ENCODE measurements at places on chromosomes 16 and 17.
A peak's percentile ranks its signal among the peaks of the same experiment; 100 is the strongest.

DNA sequence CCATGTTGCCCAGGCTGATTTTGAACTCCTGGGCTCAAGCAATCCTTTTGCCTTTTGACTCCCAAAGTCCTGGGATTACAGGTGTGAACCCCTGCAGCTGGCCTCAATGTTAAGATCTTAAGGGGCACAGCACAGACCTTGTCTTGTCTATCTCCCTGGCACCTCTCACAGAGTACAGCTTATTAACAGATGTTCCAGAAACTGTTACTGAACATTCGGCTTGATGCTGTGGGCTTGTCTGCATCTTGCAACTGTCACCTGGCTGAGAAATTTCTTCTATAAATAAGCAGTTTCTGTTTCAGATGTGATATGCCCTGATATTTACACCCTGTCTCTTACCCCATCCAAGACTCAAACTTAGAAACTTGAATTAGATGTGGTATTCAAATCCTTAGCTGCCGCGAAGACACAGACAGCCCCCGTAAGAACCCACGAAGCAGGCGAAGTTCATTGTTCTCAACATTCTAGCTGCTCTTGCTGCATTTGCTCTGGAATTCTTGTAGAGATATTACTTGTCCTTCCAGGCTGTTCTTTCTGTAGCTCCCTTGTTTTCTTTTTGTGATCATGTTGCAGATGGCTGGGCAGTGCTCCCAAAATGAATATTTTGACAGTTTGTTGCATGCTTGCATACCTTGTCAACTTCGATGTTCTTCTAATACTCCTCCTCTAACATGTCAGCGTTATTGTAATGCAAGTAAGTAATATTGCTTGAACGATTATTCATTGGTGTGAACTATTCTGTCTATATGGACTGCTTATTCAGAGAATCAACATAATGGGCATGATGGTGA lies at the start of gene TNFRSF17:
TSS of gene TNFRSF17 (plus strand) at position 450 of the 791 bp plus-strand sequence. CDS start at position 565, 115 bp downstream.
- no peak for DNase-seq

GRCh38 chr17:50139950-50140885 lies 10.3 kb upstream of the SAMD14 start:
- DNase-seq: peak; percentile 76

DNA sequence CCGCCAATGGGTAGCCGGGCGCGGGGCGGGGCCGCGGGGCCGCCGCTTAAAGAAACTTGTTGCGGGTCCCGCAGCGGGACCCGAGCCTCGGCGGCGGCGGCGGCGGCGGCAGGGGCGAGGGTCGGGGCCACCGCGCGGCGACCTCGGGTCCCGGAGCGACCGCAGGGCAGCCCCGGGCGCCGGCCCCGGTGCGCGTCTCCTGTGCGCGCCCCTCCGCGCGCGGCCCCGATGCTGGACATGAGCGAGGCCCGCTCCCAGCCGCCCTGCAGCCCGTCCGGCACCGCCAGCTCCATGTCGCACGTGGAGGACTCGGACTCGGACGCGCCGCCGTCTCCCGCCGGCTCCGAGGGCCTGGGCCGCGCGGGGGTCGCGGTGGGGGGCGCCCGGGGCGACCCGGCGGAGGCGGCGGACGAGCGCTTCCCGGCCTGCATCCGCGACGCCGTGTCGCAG lies at the start of gene SOX8:
TSS of gene SOX8 (plus strand) at position 76 of the 450 bp plus-strand sequence. CDS start at position 229, 153 bp downstream.
- no peak for DNase-seq

- DNase-seq: peak; percentile 1
Observed at GRCh38 chr16:68902003-68902968, 59.0 kb downstream of the TANGO6 start.

DNA sequence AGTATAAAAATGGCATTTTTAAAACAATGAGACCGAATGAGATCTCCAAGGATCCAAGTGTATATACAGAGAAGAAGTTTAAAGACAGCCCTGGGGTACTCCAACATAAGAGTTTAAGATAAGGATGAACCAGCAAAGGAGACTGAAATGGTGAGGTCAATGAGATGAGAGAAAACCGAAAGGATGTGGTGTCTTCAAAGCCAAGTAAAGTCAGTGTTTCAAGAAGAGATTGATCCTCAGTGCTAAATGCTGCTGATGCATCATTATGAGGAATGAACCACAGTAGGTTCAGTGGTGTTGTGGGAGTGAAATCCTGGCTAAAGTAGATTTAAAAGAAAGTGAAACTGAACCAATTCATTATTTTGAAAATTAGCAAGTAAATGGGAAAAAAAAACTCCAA lies 38.1 kb upstream of the NLK start:
- DNase-seq: no peak

DNA sequence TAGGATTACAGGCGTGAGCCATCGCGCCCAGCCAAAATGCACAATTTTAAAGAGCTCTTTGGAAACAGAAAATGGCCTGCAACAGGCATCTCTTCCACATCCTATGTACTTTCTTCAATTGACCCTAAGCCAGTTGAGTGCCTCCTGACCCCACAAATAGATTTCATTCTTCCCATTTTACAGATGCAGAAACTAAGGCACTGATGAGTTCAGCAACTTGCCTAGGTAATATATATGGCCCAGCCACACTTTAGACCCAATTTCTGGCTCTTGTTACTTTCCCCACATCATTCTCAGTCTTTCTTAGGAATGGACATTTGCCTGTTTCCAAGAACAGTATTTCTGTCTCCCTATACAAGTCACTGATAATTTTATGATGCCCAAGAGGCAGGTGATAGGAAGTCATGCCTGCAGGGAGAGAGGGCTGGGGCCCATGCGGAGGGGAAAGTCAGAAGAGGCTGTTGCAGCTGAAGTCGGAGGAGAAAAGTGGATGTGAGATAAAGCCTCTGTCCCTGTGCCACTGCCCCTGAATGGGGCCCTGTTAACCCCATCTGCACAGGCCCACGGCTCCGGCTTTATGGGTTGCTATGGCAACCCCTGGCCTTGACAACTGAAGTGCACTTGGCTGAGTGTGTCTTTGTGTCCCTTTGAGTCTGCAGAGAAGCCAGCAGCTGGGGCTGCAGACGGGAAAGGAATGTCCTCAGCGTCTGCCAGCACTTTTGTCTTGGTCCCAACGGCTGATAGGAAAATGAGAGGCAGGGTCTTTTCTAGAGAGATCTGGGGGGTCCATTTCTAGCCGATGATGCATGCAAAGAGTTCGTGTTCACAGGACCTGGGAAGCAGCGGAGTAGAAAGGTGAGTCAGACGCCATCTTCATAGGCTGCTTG lies 45.9 kb downstream of the ABAT start:
- DNase-seq: no peak

DNA sequence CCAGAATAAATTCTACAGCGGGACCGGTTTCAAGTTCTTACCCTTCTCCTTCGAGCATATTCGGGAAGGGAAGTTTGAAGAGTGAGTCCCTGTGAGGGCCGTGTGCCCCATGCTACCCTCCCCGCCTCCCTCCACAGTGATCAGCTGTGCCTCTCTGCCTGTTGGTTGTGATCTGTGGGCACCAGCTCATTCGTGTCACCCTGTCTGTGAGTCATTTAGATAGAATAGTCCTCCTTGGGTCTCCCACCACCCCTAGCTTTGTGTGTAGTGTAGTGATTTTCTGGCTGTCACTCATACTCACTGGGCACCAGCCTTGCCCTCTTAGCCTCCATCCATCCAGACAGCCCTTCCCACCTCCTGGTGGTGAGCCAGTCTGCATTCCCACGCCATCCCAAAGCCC lies 15.0 kb upstream of the NAGLU start:
- no peak for DNase-seq

GRCh38 chr17:51617986-51618385 lies 357.6 kb downstream of the UTP18 start:
- DNase-seq: no peak

DNA sequence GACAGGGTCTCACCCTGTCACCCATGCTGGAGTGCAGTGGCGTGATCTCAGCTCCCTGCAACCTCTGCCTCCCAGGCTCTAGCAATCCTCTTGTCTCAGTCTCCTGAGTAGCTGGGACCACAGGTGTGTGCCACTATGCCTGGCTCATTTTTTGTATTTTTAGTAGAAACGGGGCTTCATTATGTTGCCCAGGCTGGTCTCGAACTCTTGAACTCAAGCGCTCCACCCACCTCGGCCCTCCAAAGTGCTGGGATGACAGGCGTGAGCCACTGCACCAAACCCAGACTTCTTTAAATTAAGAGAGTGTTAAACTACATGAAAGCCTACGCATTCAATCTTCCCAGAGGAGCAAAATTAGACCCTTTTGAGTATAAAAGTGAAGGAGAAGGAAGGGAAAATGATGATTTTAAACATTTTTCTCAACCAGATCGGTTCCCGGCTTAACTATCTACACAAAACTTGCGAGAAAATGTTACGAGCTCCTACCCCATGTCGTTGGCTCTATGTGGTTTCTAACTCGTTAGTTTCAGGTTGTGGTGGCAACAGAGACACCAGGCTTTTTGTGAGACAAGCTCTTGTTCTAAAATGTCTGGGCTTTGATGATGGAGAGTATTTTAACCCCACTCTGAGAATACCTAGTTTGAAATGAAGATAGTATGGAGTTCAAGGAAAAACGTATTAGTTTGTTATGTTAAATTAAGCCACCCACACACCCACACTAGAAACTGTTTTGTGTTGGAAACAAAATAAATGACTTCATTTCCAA lies 26.3 kb downstream of the STAT5B start:
- no peak for DNase-seq

- DNase-seq: no peak
Observed at GRCh38 chr17:49823614-49824013, 24.3 kb downstream of the TAC4 start.

DNA sequence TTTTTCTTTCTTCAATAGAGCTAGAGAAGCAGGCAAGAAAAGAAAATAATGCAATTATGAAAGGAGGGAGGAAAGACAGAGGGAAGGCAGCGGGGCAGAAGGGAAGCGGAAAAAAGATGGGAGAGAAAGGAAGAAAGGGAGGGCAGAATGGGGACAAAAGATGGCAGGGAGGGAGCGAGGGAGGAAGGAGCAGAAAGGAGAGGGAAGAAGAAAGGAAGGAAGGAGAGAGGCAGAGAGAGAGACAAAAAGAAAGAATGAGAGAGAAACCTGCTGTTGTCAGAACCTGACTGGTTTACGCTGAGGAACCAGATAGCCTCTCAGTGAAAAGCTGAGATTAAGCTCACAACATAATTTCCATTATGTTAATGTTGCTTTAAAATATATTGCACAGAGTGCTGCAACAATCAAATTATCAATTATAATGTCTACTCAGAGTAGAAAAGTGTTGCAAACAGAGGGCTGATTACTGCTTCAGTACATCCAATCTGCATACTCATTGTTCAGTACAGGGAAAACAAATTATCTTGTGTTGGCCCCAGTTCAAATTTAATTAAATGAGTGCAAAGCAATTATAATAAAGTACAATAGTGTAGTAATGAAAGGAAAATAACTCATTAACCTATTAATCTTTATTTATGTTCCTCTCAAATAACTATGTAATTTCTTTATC lies 32.0 kb upstream of the TOX3 start:
- no peak for DNase-seq

DNA sequence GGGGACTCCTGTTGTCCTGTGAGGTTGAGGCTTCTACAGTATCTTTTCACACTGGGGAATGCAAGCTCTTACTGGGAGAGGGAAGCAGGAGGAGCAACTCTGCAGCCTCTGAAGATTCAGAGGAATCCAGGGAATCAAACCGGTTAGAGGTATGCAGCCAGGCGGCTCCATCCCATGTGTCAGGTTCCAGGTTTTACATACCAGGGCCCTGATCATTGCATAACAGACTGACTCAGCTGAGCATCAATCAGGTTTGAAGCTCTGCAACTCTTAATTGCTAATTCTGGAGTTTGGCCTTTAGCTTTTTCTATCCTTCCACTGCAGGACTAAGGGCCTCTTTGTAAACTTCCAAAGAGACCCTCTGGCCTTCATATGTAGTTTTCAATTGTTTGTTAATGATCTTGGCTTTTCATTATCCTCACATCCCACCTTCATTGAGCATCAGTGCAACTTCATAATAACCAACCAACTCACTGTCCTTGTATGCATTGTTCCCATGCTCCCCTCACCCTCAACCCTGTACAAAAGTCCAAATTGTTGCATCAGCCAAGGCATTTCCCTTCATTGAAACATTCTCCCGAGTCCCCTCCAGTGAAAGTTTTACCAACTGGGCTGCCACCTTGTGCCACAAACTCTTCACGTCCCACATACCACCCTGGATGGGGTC lies 59.7 kb upstream of the DHX40 start:
- no peak for DNase-seq

GRCh38 chr17:13542636-13543035 lies 59.1 kb downstream of the HS3ST3A1 start:
- no peak for DNase-seq

DNA sequence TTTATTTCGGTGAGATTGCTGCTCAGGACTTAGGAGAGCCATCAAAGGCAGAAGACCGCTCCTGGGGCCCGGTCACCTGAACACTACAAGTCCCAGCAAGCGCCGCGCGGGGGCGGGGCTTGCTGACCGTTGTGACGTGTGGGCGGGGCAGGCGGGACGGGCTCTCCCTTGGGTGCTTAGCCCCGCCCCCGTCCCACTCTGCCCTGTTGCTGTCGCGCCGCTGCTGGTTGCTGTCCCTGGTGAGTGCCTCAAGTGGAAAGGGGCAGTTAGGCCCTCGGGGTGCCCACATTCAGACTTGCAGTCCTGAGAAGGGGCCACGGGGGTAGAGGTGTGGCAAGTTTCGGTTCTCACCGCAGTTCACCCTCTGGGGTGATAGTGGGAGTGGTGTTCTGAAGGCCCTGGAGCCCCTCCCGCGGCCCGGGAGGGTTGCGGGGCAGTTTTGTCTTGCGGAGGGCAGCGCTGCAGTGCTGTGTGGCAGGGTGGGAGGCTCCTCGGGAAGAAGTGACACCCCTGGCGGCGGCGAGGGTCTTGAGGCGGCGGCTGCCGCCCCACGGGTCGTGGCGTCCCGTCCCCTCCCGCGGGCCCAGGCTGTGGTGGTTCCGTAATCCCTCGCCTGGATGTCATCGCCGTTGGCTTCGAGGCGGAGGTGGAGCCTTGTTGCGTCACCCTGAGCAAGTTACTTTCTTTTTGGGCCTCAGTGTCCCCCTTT lies at the start of gene CALCOCO2:
TSS of gene CALCOCO2 (plus strand) at position 196 of the 709 bp plus-strand sequence. CDS start 10,673 bp downstream, outside the sequence.
- DNase-seq: peak; percentile 91

DNA sequence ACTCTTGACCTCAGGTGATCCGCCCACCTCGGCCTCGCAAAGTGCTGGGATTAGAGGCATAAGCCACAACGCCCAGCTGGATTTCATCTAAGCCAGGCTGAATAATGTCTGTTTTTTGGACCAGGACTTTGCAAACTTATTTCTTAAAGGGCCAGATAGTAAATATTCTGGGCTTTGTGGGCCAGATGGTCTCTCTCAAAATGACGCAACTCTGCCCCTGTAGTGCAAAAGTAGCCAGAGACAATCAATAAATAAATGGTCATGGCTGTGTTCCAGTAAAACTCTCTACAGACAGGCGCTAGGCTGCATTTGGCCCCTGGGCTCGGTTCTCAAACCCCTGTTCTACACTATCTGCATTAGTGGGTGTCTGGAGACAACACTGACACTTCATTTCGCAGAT lies 121.9 kb upstream of the CDH13 start:
- DNase-seq: no peak

GRCh38 chr16:88705801-88706228 lies 393 bp downstream of the RNF166 start:
- no peak for DNase-seq

DNA sequence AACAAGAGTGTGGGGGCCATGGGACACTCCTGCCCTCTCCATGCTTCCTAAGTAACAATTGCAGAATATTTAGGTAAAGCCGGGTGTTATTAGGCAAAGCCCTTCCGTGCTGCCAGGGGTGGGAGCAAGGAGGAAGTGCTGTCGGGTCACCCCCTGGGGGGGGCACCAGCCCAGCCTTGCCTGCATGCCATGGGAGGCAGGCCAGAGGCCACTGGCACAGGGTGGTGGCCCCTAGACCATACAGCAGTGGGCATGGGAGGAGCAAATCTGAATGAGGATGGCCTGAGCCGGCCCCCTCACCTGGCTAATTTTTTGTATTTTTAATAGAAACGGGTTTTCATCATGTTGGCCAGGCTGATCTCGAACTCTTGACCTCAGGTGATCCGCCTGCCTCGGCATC lies 355.7 kb upstream of the CDH8 start:
- DNase-seq: no peak

All from stimulated activated CD4-positive, alpha-beta T cell treated with anti-CD3 and anti-CD28 coated beads, Interleukin-2, amount 100 ng/mL, for 48 hours (primary cell).